ENCODE measurements at places on chromosomes 5 and 9.

DNA sequence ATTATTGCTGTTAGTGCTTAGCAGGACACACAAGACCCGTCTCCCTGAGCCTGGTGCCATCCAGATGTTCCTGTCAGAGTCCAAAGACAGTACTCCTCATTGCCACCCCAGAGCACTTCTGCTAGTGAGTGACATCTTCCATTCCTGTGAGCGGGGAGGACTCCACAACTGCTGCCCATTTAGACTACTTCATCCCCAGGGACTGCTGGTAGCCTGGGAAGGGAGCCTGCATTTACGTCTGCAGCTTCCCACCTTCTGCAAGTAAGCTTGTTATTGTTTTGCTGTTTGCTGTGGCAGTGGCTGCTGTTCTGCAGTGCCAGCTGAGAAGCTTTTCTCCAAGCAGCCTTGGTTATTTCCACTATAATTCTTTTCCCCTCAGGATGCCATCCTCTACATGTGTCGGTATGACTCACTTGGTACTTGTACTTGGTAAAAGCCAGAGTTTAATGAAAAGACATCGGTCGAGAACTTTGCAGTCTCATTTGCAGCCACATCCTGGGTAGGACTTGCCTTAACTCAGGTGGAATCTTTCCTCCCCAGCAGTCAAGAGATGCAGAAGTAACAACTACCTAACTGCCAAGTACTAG is 10.6 kb upstream of the MAP1B start:
- no peak for DNase-seq

GRCh38 chr5:59142927-59143326 is 560.1 kb downstream of the RAB3C start:
- DNase-seq: no peak

DNA sequence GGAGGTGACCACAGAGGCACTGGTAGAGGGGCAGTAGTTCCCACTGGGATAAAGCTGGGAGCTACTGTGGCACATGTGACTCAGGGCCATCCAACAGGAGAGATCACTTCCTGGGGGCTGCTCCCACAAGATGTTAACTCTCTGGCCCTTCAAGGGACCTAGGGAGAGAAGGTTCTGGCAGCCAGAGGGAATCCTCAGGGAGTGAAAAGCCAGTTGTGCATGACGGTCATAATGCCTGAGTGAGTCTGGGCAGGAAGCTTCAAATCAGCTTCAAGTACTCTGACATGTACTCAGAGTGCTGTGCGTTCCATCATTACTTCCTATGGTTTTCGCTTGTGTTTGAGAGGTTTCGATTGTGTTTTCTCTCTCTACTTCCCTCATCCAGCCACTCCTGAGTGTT is 388.5 kb downstream of the GABRG2 start:
- no peak for DNase-seq

DNA sequence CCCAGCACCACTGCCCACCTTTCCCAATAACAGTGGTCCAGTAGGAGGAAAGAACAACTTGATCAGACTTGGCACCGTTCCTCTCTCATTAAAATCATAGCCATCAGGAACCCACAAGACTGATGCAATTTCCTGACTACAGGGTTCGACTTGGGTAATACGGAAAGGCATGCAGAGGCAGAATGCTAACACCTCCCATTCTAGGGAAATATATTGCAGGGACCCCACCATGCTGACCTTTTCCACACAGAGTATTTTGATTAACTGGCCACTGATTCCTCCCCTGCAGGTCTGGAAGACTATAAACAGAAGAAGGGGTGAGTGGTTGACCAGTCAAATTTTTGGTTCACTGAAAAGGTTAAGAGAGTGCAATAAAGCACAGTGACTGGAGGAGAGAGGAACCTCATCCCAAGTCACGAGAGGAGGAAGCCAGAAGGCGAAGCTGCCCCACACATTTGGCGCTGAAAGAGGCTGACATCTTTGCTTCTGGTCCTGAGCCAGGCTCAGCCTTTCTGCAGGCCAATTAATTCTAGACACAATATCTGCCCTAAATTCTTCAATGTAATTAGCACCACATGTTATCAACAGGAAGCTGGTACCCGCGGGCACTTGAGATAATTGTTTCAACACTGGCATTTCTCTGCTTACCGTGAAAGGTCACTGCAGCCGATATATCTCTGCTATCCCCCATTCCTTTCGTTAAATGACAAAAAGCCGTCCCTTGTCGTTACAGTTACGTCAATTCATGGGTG is 64.7 kb upstream of the SPOCK1 start:
- DNase-seq: peak; percentile 2

DNA sequence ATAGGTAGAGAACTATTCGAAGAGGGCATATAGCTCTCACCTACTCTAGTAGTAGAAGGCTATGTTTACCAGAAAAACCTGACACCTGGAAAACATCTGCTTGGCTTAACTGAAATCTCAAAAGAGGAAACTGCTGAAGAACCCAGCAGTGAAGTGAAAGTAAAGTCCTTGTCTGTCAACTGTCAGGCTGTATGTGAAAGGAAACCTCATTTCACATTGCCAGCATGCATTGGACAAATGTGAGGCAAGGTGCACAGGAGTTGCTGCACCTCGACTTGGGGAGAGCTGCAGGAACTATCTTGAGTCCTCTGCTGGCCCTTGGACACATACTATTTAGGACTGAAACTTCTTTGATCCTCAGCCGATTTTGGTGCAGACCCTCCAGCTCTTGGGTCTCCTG is 53.3 kb downstream of the NREP start:
- DNase-seq: no peak

DNA sequence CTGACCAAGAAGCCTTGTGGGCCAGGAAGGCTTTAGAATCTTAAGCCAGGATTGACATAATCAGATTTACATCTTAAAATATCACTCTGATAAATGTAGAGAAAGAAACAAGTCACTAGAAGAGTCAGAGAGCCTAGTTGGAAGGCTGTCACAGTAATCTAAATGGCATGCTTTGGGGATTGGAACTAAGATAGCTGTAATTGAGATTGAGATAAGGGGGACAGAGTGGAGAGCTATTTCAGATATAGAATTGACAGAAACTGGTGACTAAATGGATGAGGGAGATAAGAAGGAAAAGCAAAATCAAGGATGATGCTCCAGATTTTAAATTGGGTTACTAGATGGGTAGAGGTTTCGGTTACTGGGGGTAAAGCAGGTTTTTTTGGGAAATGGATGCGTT is 100.5 kb downstream of the XRCC4 start:
- no peak for DNase-seq

DNA sequence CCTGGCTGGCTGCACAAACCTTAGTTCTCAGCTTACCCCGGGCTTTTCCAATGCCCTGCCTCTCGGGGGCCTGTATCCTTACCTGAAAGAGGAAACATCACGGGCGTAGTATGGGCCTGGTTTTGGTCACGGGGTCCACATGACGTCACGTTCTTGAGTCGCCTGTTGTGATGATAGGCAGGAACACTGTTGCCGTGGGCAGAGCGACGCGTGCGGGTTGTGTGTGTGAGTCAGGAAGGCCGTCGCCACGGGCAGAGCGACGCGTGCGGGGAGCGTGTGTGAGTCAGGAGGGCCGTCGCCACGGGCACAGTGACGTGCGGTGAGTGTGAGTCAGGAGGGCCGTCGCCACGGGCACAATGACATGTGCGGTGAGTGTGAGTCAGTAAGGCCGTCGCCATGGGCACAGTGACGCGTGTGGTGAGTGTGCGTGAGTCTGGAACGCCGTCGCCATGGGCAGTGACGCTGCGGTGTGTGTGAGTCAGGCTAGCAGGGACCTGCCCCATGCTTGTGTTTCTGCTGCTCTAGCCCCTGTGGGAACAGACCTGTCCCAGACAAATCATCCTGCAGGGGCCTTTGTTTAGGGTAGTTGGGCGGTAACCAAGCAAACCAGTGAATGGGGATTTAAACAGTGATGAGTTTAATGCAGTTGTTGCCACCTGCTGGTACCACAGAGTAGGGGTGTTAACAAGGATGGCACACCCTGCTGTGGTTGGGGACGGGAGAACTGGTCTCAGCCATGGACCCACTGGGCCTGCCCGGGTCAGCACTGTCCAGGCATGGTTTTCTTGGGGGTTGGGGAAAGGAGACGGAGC is 19.8 kb downstream of the TRIP13 start:
- DNase-seq: peak; percentile 63

- DNase-seq: no peak
Measured at GRCh38 chr5:68330574-68330973, 115.0 kb downstream of the PIK3R1 start.

DNA sequence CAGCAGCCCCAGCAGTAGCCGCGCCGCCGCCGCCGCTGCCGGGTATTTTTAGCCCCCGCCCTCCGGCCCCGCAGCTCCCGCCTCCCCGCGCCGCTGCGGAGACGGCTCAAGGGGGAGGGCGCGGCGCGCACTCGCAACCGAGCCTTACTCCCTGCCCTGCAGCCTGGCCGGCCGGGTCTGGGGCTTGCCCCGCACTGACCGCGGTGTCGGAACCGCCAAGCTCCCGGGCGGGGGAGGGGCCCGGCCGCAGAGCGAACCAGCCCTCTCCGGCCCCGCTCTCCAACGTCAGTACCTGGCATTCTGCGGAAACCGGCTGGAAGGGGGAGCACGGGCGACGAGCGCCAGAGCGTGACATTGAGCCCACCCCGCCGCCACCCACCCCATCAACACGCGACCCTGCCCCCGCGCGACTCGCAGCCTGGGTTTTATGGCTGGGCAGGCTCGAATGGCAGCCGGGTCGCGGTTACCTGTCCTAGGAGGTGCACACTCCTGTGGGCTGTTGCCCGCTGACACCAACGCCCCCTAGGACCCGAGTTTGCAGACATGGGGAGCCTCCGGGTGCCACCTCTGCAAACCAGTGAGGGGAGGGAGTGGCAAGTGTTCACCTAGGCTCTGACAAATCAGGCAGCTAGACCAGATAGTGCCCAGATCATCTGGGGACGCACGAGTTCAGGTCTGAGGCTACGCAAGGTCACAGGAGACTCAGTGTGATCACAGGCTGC is at the start of gene ACSL6:
Gene ACSL6 (minus strand): TSS at position 37 of the 722 bp plus-strand sequence. CDS start 105 bp downstream, outside the sequence.
- DNase-seq: no peak

- DNase-seq: no peak
Measured at GRCh38 chr9:127698985-127699670, 7.7 kb upstream of the CFAP157 start.

DNA sequence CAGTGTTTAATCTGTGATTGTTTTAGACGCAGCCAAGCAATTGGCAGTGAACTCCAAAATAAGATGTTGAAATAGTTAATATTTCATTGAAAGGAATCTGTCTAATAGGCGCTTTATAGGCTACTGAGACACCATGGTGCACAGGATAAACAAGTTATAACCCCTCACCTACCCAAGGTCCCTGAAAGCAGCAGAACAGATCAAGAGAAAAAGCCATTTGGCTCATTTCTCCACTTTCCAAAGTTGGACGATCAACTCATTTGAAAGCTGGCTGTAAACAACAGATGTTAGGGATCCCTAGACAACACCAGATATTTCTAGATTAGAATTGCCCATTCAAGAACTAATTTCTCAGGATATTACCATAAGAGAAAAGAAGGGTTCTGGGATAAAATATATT is 4.9 kb downstream of the PUM3 start:
- no peak for DNase-seq

- no peak for DNase-seq
Measured at GRCh38 chr5:150148117-150148927, 7.3 kb downstream of the PDGFRB start.

DNA sequence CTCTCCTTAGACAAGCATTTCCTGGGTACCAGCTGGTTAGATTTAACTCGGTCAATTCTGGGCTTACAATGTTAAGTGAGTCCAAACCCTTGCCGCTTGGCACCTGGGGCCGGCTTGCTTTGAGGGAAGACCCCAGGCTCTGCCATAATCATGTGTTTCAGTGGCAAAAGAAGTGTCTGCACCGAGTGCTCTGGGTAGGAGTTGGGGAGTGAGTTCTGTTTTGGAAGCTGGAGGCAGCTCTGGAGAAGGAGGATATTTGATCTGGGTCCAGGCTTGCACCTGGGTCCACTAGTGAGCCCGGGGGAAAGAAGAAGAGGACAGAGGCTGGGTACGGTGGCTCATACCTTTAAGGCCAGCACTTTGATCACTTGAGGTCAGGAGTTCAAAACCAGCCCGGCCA is 8.4 kb upstream of the OLFM1 start:
- DNase-seq: no peak

DNA sequence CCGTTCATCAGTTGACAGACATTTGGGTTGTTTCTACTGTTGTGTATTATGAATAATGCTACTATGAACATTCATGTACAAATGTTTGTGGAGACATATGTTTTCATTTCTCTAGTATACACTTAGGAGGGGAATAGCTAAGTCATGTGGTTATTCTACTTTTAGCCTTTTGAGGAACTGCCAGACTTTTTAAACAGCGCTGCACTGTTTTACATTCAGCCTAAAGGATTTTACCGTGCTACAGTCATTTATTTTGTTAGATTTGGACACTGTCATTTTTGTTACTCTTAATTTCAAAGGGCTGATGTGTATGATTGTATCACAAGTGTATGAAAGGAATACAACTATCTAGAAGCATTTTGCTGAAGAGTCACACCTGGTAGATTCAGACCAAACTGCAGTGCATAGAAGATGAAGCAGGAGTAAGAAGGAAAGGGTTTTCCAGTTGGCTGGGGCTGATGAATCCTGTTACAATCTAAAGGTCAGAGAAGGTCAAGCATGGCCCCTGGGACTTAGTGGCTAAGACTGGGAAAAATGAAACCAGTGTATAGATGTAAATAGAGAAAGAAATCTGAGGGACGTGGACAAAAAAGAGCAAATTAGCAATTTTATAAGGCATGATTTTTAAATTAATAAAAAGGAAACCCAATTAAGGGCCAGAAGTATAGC is 509.7 kb downstream of the PSAT1 start:
- DNase-seq: no peak

DNA sequence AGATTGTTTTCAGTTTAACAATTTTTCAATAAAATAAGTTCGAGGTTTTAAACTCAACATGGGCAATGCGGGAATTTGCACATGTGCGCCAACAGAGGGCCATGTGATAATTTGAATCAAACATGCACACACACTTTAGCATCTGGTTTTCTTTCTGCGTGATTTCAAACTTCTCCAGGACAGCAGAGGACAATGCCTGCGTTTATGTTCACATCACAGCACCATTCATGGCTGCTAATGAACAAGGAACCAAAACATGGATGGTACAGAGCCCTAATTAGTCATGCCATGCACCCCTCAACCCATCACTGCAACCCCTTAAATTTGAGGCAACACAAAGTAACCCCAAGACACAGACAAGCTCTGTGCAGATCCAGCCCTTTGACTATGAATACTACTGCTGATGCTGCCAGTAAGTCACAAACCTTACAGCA is 2.8 kb downstream of the SHC3 start:
- no peak for DNase-seq

GRCh38 chr5:179824745-179825112 is 4.0 kb downstream of the SQSTM1 start:
- DNase-seq: no peak

DNA sequence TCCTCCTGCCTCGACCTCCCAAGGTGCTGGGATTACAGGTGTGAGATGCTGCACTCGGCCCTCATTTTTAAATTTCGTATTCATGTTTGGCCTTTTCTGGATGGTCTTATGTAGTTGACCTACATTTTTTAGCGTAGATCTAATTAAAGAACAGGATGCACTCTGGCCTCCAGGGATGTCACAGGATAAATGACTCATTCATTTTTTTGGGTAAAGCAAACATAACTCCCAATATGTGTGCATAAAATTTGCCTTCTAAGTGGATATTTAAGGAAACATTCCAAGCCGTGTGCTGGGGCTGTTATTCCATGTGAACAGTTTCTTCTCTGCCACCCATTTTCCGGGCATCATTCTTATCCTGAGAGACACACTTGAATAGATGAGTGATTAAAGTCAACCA is 501.6 kb downstream of the IRX1 start:
- no peak for DNase-seq

Data from NCI-H1417 treated with DMSO at 0.1 percent for 48 hours (cell line).